Spinal cord (tissue), 10 donors: ENCODE measurements at places on chromosomes 12 and 14.

DNA sequence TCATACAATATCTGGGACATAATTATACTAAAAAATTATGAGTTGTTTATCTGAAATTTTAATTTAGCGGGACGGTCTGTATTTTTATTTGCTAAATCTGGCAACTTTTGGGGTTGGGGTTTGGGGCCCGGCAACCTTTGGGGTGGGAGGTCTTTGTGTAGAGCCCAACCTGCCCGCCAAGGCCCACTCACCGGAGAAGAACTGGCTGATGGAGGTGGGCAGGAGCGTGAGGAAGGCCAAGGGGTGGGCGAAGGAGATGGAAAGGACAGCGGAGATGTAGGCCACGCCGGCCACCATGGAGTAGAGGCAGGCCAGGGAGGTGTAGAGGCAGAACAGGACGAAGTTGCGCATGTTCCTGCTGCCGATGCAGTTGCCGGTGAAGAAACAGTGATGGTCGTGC, 2.6 kb downstream of the ZDHHC22 start:
- DNase-seq = no peak

DNA sequence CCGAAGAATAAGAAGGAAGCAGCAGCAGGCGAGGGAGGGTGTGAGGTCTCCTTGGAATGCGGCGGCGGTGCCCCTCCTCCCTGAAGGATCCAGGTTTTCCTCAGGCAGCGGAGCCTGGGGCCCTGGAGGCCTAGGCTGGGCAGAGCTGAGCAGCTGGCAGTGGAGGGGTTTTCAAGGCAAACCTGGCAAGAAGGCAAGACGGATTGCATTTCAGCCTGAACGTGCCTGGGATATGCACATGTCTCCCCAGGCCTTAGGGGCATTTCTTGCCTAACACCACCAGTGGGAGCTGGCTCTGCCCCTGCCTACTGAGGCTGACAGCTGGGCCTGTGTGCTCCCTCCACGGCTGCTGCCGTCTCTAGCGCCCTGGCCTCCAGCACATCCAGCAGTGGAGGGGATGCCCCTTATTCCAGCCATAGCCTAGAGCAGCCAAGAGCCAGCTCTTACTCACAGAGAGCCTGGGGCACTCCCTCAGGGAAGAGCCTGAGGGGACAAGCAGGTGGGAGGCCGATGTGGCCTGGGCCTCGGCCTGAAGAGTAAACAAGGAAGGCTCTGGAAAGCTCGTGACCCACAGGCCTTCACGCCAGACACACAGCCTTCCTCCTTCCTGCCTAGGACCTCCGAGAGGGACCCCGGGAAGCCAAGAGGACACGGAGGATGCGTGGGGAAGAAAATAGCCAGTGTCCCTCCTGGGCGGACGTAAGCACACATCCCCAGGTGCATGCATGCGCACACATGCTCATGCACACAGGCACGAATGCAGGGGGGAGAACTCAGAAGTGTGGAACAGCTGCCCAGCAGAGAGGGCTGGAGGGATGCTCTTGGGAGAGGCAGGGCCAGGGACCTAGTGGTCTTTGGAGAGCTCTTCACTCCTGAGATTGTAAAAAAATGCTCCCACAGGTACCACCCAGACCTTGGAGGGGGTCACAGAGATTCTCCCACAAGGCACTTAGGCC, 23.0 kb upstream of the EIF2B2 start:
- peak; percentile 67 for DNase-seq

DNA sequence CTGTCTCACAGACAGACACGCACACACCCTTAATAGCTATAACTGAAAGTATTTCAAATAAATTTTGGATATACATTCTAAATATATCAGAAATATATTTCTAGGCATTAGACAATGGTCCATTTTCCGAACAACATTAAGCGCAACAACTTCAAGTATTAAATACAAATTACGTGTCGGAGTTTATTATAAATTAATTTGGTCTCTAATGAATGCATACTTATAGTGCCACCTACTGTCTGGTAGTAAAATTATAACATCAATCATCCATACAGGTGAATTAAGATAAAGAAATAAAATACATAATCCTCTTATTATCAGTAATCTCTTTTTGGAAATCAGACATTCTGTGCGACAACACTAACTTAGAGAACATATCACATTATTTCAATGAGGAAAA, 27.2 kb upstream of the CMAS start:
- DNase-seq = no peak

DNA sequence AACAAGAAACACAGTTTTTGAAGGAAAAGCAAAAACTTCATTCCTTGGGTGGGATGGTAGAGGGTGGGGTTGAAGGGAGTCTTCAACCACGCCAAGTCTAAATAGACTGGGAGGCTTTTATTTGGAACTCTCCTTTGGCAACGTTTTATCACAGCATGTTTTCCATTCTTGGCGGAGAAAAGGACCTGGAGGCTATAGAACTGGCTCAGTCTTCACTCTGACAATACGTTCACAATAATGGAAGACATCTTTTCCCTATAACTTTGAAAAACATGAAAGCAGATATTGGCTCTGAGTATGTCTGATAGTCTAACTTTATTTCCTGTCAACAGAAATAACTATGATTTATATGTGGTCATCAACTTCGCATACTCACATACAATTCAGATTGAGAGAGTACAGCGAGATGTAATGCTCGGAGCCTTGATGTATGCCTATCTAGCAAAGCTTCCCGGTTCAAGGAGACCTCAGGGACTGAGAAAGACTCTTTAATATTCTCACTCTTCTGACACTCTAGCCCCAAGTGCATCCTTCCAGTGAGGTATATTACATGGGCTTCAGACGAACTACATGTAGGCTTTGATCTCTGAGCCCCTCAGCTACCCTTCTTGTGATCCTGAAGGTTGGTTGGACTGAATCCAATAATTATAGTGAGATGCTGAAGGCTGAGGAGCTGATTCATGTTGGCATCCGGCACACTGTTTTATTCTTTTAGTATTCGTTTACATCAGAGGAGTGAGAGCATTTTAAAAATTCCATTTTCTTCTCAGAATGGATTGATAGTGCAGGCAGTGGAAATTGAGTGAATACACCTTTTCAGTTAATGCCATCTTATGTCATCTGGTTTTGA, 14.0 kb downstream of the TMEM30B start:
- peak; percentile 66 for DNase-seq
